Activated CD4-positive, alpha-beta T cell treated with anti-CD3 and anti-CD28 coated beads for 36 hours (primary cell): ENCODE measurements at places on chromosomes 12 and 14.

DNA sequence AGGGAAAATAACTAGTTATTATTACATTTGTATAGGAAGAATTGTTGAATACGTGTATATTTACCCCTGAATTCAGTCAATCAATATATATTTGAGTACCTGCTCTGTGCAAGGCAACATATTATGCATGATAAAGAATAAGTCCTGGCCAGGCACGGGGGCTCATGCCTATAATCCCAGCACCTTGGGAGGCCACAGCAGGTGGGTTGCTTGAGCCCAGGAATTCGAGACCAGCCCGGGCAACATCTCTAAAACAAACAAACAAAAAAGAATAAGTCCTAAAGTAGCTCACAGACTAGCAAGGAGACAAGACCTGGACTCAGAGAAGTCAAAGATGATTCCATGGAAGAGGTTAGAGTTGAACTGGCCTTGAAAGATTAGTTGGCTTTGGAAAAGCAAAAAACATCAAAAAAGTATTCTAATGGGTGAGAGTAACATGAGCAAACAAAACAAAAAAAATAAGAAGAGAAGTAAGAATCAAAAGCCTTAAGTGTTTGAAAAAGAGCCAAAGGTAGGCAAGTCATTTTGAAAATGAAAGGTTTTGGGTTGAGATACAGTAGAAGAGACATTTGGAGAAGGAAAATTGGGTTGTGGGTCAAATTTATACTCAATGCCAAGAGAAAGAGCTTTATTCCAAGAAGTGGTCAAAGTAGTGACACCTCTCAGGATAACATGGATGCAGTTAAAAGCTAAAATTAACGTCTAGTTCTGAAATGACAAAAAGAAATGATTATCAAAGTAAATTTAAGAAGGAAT lies 115.2 kb upstream of the BCAT1 start:
- no peak overlapping the region for H3K27ac ChIP-seq
- DNase-seq: no peak
- H3K4me1 ChIP-seq: peaks cover 39% of the 10 kb centered on the region
- no peak overlapping the region for H3K4me3 ChIP-seq

DNA sequence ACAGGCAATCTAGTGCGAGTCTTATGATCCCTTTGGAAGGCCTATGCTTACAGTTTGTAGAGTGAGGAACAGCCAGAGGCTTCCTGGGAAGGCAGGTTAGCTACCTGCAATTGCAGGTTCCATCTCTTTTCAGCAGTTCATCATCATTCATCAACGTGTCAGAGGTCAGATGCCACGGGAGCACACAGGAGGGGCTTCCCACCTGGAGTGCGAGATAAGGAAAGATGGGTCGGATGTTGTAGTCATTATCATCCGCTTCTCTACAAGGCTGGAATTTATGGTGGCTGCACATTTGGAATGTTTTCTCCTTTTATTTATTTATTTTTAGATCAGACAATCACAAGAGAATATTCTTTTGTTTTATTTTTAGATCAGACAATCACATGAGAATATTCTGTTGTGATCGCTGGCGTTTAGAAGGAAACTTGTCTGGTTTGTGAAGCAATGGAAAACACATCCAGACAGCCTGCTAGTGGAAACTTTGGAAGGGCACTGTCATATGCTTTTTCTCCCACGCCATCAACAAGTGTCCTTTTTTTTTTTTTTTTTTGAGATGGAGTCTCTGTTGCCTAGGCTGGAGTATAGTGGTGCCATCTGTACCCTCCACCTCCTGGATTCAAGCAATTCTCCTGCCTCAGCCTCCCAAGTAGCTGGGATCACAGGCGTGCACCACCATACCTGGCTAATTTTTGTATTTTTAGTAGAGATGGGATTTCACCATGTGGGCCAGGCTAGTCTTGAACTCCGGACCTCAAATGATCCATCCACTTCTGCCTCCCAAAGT lies 1.9 kb upstream of the BICD1 start:
- H3K27me3 ChIP-seq: peaks cover 2% of the 10 kb centered on the region
- H3K4me1 ChIP-seq: peaks cover 15% of the 10 kb centered on the region
- no peak overlapping the region for H3K27ac ChIP-seq
- no peak overlapping the region for H3K4me3 ChIP-seq

- no peaks in the 10 kb centered on the region for H3K4me1 ChIP-seq
- no peaks in the 10 kb centered on the region for H3K27me3 ChIP-seq
- no peak for DNase-seq
- H3K27ac ChIP-seq: no peak overlapping the region
- H3K36me3 ChIP-seq: no peaks in the 10 kb centered on the region
- no peak overlapping the region for H3K4me3 ChIP-seq
These were observed 474.6 kb downstream of the ETNK1 start for GRCh38 chr12:23099604-23100003.

- H3K27me3 ChIP-seq: peaks cover 67% of the 10 kb centered on the region
- H3K4me1 ChIP-seq: peaks cover 23% of the 10 kb centered on the region
- DNase-seq: no peak
- H3K4me3 ChIP-seq: peak within 1 kb of the TSS; percentile 2
- no peaks in the 10 kb centered on the region for H3K36me3 ChIP-seq
These were observed at the start of gene HOXC6 for GRCh38 chr12:54028314-54029201. TSS of gene HOXC6 (plus strand) at chr12:54028440. CDS start at chr12:54028522, 82 bp downstream.

GRCh38 chr14:75147423-75148071 lies 20.7 kb upstream of the NEK9 start:
- peaks cover 44% of the 10 kb centered on the region for H3K36me3 ChIP-seq
- no peak overlapping the region for H3K27ac ChIP-seq
- no peaks in the 10 kb centered on the region for H3K27me3 ChIP-seq
- H3K4me3 ChIP-seq: no peak overlapping the region
- peaks cover 57% of the 10 kb centered on the region for H3K4me1 ChIP-seq
- DNase-seq: peak; percentile 43

DNA sequence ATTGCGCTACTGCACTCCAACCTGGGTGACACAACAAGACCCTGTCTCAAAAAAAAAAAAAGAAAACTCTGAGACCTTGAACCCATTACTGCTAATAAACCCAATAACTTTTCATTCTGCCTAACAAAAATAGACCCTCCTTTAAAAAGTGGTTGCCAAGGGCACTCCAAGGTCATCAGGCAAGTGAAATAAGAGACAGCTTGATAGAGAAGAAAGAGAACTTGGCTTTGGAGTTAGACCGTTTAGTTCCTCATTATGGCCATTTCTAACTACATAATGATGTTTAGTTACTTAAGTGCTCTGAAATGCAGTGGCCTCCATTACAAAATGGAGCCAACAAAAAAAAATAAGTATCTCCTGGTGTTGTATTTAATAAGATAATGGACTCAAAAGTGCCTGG lies 55.9 kb downstream of the PHLDA1 start:
- no peak for DNase-seq
- H3K4me3 ChIP-seq: no peak overlapping the region
- peaks cover 66% of the 10 kb centered on the region for H3K4me1 ChIP-seq
- H3K27me3 ChIP-seq: no peaks in the 10 kb centered on the region

GRCh38 chr14:102998393-102998792 lies 59.0 kb downstream of the CDC42BPB start:
- no peak overlapping the region for H3K4me3 ChIP-seq
- no peak overlapping the region for H3K27ac ChIP-seq
- no peaks in the 10 kb centered on the region for H3K36me3 ChIP-seq
- no peaks in the 10 kb centered on the region for H3K4me1 ChIP-seq

DNA sequence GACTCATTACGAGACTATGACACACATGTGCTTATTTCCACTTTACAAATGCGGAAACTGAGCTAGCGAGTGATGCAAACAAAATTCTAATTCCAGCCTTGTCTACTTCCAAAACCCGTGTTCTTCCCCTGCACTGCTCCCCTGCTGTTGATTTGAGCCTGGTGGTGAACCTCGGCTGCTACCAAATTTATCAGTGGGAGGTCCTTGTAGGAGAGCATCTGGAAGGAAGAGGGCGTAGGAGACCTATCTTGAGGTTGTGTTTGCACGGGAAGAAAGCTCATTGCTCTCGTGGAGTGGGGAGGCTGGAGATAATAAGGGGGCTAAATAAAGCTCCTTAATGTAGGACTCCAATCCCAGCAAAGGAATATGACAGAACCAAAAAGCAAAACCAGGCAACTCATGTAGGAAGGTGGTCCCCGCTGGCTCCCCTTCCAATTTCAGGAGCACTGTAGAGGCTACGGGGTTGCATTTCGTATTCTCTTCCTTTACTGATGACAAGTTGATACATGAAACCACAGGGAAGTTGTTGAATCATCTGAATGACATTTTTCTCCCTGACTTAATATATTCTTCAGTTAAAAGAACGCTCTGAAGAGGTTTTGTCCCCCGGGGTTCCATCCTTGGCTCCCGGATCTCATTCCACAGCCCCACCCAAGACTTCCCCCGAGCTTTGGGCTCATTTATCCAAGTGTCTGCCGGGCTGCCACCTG lies 52.6 kb downstream of the FZD10 start:
- H3K27me3 ChIP-seq: peaks cover 25% of the 10 kb centered on the region
- H3K4me3 ChIP-seq: no peak overlapping the region
- H3K4me1 ChIP-seq: peaks cover 2% of the 10 kb centered on the region
- no peak for DNase-seq
- no peak overlapping the region for H3K27ac ChIP-seq
- no peaks in the 10 kb centered on the region for H3K36me3 ChIP-seq

DNA sequence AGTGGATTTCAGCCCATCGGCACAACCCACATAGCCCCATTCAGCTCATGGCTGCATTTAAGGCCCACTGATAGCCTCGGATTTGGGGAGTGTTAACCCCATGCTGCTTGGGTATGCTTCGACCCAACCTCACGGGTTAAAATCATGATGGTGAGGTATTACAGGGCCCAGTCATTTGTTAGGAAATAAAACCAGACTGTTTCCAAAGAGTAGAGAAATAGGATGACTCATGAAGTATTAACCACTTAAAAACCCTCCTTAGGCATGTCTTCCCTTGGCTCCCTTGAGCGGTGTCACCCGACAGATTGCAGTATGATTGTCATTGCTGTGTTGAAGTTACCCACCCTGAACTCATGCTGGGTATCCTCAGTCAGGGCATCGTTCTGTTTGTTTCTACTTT lies 289.1 kb downstream of the CACNA1C start:
- no peaks in the 10 kb centered on the region for H3K36me3 ChIP-seq
- DNase-seq: no peak
- H3K27ac ChIP-seq: no peak overlapping the region
- H3K27me3 ChIP-seq: peaks cover 4% of the 10 kb centered on the region

- no peak for DNase-seq
- peaks cover 3% of the 10 kb centered on the region for H3K4me1 ChIP-seq
- H3K36me3 ChIP-seq: no peaks in the 10 kb centered on the region
- no peaks in the 10 kb centered on the region for H3K27me3 ChIP-seq
- no peak overlapping the region for H3K27ac ChIP-seq
These were observed 75.2 kb downstream of the SPRING1 start for GRCh38 chr12:116662612-116663144.

DNA sequence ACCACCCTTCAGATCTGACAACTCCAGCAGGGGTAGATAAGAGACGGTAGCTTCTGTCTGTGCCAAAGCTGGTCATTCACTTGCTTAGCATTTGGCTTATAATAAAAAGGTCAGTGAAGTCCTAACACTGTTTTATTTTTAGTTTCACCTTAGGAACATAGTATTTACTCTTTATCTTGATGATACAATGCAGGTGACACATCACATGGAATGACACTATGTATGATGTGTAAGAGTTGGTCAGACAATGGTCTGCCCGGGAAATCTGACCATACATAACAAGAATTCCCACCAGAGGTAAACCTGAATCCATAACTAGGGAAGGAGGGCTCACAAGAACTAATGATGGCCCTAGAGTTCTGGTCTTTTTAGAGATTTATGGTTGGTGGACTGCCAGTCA lies 66.6 kb downstream of the IFNG start:
- peaks cover 7% of the 10 kb centered on the region for H3K36me3 ChIP-seq
- no peak overlapping the region for H3K4me3 ChIP-seq
- no peak overlapping the region for H3K27ac ChIP-seq

DNA sequence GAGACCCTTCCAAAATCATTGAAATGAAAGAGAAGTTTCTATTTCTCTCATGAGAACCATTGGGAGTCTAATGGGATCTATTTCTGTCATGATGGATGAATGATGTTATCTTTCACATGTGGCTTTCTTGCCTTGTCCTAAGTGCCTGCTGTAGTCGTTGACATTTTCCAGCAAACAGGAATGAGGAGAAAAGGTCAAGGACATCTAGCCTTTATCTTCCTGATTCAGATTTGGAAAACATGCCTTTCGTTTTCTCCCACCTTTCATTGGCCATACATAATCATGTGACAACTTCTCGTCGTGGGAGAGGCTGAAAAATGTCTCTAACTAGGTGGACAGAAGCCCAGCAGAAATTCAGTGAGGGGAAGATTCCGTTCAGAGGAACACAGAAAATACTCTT lies 94.5 kb downstream of the PCNX1 start:
- DNase-seq: no peak
- H3K27me3 ChIP-seq: no peaks in the 10 kb centered on the region
- H3K4me1 ChIP-seq: peaks cover 85% of the 10 kb centered on the region
- H3K4me3 ChIP-seq: no peak overlapping the region
- peaks cover 26% of the 10 kb centered on the region for H3K36me3 ChIP-seq

- H3K36me3 ChIP-seq: no peaks in the 10 kb centered on the region
- no peaks in the 10 kb centered on the region for H3K27me3 ChIP-seq
- no peak overlapping the region for H3K4me3 ChIP-seq
- H3K27ac ChIP-seq: no peak overlapping the region
- peak; percentile 33 for DNase-seq
These were observed 27.6 kb upstream of the GALNT9 start for GRCh38 chr12:132356691-132357622.

DNA sequence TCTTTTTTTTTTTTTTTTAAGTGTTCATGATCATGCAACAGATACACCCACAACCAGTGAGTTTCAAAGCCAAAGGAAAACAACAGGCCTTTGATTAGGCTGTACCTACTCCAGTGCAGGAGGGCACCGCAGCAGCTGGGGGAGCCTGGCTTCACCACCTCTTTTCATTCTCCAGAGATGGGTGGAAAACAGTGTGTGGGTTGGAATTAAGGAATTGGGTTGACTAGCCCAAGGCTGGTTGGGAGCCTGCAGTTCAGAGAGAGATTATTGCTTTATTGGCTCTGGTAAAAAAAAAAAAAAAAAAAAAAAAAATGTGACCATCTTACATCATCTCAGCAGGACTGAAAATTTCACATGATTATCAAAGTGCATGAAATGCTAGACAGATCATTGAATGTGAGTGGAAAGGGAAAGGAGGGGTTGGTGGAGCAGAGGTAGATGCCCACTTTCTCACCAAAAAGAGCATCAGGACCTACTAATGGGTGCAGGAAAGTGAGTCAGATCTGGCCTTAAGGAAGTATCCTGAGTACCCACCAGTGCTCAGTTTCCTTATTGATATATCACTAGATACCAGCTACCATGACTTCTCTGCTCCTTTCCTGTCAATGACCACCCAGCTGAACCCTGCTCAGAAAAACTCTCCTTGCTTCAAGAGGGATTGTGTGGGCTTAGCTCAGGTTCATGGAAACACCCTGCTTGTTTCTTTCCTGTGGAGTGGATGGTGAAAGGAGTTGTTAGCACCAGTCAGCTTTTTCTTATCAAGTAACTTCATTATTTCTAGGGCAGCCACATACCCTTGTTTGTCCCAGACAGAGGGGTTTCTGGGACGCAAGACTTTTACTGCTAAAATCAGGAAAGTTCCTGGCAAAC lies 54.8 kb upstream of the DYRK2 start:
- H3K36me3 ChIP-seq: no peaks in the 10 kb centered on the region
- DNase-seq: no peak
- H3K27me3 ChIP-seq: no peaks in the 10 kb centered on the region
- peak overlapping the region; percentile 19 for H3K27ac ChIP-seq
- peaks cover 47% of the 10 kb centered on the region for H3K4me1 ChIP-seq
- no peak overlapping the region for H3K4me3 ChIP-seq
